ENCODE measurements at places on chromosomes 6 and 20. TPM values are rescaled to one million over a fixed set of nuclear protein-coding genes. Genes with fewer than 3 reads are reported as not detected.

DNA sequence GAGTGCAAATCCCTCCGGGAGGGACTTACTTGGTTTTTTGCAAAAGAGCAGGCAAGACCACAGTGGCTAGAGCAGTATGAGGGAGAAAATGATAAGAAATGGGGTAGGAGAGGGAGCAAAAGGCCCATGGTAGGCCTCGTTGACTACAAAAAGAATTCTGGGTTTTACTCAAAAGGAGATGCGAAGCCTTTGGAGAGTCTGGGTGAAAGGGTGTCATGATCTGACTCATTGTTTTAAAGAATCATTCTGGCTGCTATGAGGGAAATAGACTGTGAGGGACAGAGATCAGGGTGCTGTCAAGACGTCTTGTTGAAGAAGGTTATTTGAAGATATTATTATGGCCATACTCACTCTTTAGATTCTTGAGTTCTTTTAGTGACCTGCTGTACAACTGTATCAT, 13.0 kb downstream of the TBC1D32 start:
- no peak for DNase-seq

GRCh38 chr6:170208651-170209353, 82.1 kb downstream of the DLL1 start:
- no peak for DNase-seq

DNA sequence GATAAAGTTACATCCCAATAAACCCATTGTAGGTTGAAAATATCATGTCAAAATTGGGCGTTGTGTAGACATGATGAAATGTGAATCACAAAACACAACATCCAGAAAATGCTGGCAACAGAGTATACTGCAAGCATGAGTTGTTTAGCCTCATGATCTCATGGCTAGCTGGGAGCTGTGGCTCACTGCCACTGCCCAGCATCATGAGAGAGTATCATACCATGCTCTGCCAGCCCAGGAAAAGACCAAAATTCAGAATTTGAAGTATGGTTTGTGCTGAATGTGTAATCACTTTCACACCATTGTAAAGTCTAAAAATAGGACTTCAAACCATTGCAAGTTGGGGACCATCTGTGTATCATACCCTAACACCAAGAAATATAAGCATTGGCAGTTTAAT, 45.2 kb upstream of the SMAP1 start:
- no peak for DNase-seq

DNA sequence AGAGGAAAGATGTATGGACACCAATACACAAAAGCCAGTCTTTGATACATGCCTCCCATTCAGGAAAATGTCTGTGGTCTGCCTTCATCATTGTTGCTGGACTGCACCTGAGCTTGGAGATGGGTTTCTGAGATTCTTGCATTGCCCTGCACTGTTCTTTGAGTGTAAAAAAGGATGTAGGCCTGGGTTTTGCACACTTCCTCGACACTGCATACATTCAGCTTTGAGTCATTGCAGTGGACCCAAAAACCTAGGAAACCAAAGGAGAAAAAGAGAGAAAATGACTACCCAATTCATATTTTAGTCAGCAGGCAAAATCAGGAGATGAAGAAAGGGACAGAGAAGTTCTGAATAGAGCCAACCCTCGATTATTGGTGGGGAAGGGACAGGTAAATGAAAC, 9.0 kb downstream of the TOMM6 start:
- DNase-seq, result no peak

Gene MYCT1
- 18.0 TPM for total RNA-seq

- DNase-seq, result no peak
Measured at GRCh38 chr6:17054647-17055046, 47.2 kb upstream of the STMND1 start.

- DNase-seq, result no peak
Measured at GRCh38 chr6:93165850-93166430, 253.4 kb downstream of the EPHA7 start.

DNA sequence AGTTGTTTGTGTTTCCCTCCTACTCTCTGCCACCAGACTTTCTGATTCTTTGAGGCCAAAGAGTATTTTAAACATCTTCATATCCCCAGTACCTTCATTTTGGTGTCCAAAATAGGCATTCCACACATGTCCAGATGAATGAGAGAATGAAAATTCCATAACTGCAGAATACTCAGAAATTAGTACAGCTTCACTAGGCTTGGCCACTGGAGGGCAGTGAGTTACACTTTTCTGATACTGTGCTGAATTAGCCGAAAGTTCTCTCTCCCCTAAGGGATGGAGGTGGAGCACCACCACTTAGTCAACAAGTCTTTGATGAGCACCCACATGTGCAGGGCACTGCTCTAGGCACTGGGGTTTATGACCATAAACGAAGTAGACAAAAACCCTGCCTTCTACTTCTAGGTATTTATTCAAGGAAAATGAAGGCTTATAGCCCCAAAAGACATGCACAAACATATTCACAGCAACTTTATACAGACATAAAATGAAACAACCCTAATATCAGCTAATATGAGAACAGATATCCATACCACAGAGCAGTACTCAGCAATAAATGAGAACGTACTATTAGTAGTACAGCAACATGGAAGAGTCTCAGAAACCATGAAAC, 46.1 kb upstream of the TMEM217 start:
- DNase-seq, result no peak

- DNase-seq, result peak; percentile 35
Measured at GRCh38 chr20:63064745-63065711, 58.3 kb upstream of the BHLHE23 start.

Gene SLC32A1
- total RNA-seq, result not detected

Gene C20orf96
- total RNA-seq, result 11.6 TPM

DNA sequence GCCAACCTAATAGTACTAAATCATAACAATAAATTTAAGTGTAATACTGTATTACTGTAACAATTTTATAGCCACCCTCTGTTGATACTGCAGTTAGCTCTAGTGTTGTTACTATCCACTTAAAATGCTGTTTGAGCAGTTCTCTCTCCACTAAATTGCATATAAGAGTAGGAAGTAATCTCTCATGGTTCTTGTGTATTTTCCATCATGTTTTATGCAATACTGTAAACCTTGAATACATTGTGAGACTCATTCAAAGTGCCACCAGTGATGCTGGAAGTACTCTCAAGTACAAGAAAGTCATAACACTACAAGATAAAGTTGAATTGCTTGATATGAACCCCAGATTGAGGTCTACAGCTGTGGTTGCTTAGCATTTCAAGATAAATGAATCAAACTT, 65.5 kb downstream of the WASF1 start:
- DNase-seq, result no peak

DNA sequence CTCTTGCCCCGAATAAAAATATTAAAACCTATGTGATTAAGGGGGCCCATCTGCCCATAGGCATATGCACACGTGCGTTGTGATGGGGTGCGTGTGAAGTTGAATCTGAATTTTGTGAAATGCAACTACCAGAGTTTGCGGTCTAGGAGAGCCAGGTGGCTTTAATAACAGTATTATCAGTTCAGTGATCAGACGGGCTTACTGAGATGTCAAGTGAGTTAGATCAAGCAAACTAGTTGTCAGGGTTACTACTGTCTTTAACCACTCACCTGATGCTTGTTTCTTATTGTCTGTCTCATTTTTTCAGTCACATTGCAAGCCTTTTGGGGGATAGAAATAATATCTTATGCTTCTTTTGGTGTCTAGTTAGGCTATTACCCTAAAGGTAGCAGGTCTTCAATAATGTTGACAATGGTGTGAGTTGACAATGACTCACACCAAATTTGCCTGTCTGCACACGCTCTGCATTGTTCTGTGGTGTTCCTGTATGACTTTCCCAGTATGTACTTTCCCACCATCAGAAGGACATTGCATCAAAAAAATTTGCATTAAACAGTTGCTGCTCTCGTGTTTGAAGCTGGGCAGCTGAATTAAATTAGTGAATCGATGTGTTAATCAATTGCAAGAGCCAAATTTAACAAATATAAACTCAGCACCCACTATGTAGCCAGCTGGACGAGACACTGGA, 103.1 kb upstream of the NAA20 start:
- DNase-seq, result no peak

GRCh38 chr20:34008477-34008876, 14.8 kb downstream of the RALY start:
- no peak for DNase-seq

- no peak for DNase-seq
Measured at GRCh38 chr6:133707456-133707855, 181.5 kb upstream of the TCF21 start.

DNA sequence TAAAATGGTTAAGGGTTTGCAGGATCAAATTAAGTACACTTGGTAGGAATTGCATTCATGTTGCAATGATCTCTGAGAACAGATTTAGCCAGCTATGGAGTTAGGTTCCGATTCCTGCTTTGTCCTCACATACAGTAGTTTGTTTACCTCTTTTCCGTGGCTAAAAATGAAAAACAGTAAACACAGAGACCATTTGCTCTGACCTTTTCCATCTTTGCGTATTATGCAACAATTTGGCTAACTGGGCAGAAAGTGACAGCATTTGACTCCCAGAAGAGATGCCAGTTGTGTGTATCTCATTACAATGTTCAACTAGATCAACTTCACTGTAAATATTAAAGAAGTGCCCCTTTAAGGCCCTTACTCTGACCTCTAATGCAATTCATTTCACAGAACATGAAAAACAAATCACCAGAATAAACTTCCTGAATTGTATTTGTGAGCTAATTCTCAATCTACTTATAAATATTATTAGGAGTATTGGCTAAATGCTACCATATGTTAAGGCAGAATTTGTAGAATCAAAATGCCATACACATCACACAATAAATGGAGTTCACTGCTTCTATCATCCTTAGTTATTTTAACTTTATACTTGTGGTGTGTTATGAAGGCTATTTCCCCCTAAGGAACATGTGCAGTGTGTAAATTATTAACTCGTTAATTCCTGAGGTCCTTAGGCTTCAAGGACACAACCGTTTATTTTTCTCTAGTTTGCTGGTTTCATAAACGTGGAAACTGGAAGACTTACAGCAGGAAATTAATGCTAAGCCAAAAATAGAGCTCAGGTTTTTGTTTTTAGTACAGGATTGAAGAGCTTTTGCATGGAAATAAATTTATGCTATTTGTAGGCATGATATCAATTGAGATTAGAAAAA, 380.7 kb upstream of the CITED2 start:
- no peak for DNase-seq

Gene JPH2
- 4.6 TPM for total RNA-seq

Gene PRPH2
- total RNA-seq, result 0.68 TPM

GRCh38 chr20:1654996-1655395, 2.6 kb downstream of the SIRPG start:
- DNase-seq, result no peak

GRCh38 chr6:35589904-35590303, 77.2 kb upstream of the TULP1 start:
- DNase-seq, result no peak

DNA sequence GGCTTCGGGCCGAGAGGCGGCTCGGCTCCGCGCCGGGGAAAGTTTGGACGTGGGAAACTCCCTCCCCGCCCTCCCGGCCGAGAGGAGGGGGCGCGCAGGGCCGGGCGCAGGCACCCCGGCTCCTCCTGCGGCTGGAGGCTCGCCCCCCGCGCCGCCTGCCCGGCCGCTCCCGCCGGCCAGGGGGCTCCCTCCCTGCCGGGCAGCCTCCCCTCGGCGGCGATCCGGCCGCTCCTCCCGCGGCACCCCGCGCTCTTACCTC, 370 bp downstream of the CDH22 start:
- no peak for DNase-seq

- no peak for DNase-seq
Measured at GRCh38 chr6:140857739-140858380, 1274.9 kb upstream of the GJE1 start.

DNA sequence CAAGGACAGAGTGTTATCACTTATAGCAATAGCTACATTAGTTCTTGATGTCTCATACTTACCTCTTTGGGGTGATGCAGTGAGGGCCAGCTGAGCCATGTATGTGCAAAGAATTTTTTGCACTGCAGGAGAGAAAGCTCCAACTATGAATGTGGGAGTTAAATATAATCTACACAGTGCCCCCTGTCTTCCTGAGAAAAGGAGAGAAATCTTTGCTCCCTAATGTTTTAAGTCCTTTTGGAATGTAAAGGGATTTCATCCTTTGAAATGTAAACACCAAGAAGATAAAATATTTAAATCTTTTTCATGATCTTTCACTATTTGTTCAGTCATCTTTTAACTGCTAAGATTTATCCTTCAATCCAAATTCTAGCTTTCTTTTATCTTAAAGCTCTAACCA, 822.1 kb downstream of the TENT5A start:
- DNase-seq, result no peak

DNA sequence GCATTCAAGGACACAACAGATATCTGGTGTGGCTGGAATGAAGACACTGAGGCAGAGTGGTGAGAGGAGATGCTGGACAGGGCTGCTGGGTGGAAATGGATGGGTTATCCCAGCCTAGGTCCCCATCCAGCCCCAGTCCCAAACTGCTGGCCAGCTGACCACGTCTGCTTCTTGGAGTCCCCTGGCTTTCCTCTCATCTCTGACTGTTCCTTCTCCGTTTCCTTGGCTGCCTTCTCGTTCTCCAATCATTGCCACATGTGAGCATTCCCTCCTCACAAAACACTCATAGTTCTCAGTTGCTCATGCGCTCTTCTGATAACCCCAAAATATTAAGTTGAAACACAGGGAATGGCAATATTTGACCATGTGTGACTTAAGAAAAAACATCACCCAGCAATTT, 31.5 kb downstream of the MAFB start:
- no peak for DNase-seq

Gene SIRPA
- 130 TPM for total RNA-seq

- DNase-seq, result no peak
Measured at GRCh38 chr6:52065621-52066020, 21.8 kb downstream of the PKHD1 start.

- no peak for DNase-seq
Measured at GRCh38 chr6:111866857-111867256, 6.4 kb downstream of the FYN start.

- no peak for DNase-seq
Measured at GRCh38 chr6:11672256-11672655, 106.3 kb downstream of the ADTRP start.
